ENCODE measurements at places on chromosomes 13 and 19.

GRCh38 chr13:110062777-110063442 lies 244.0 kb downstream of the COL4A1 start:
- DNase-seq, result no peak

GRCh38 chr19:35030257-35031071 lies at the start of gene SCN1B:
Gene SCN1B, plus strand, starts transcription at chr19:35030470. Its CDS starts 351 bp downstream, at chr19:35030821.
- DNase-seq, result peak; percentile 9

- DNase-seq, result no peak
Observed at GRCh38 chr13:106986033-106986484, 418.1 kb upstream of the ARGLU1 start.

GRCh38 chr13:104979281-104980030 lies 1556.0 kb downstream of the EFNB2 start:
- DNase-seq, result no peak

GRCh38 chr13:90713441-90714133 lies 633.9 kb upstream of the MIR17HG start:
- DNase-seq, result no peak

GRCh38 chr13:32200741-32201140 lies 114.4 kb downstream of the ZAR1L start:
- DNase-seq, result no peak

DNA sequence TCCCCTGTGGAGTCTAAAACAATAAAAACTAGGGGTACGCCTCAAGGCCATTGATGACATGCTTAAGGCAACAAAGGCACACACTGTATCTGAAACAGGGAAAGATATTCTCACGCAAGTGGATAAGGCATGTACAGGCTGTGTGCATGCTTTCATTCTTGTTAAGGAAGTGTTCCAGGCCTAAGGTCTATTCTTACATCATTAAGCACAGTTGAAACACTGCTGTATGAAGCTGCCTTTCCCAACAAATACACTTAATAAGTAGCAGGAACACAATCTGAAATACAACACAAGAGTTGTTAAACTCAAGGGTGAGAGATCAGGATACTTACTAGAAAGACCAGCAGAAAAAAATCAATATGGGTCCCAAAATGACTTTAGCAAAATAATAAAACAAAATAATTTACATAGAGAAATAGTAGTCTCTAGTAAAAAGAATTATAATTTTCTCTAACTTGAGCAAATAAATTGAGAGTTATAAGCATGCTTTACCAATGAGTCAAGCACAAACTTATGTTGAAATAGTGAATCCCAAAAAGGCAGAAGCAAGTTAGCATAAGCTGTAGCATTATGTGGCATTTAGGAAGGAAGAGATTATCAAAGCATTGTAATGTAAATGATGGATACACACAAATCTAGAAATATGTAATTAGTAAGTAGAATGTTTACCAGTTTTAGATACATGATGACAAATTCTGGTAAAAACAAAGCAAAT lies 796.9 kb downstream of the SLITRK1 start:
- no peak for DNase-seq

GRCh38 chr19:17830567-17831418 lies 9.5 kb upstream of the INSL3 start:
- DNase-seq, result peak; percentile 28

DNA sequence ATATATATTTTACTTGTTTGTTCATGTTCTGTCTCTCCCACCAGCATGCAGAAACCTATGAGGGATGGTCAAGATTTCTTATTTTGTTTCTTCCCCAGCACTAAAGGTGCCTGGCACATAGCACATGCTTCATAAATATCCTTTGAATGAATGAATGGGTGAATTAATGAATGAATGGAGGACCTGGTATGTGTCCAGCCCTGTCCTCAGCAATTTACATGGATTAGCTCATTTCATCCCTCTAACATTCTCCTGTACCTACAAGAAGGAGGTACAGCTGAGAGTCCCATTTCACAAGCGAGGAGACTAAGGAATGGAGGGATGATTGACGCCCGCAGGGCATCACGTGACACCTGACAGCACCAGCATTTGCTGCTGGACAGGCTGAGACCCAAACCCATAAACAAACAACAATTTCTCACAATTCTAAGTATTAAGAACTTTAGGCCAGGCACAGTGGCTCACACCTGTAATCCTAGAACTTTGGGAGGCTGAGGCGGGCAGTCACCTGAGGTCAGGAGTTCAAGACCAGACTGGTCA lies 6.8 kb upstream of the BCAT2 start:
- no peak for DNase-seq

DNA sequence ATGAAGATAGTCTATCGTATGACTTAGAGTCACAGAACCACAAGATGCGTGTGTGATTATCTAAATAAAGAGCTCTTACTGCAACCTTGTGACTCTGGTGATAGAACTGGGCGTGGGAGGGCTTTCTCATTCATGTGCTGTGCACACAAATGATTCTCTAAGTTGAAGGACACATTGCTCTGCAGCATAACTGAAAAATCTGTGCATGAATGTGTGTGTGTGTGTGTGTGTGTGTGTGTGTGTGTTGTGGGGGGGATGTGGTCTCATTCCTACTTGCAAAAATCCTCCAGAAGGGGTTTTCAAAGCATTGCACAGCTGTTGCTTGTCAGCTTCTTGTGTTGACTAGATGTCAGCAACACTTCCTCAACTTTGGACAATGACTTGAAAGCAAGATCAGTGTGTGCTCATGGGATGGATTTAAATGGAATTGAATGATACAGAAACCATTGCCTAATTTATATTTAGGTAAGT lies 22.4 kb downstream of the LRCH1 start:
- DNase-seq, result no peak

DNA sequence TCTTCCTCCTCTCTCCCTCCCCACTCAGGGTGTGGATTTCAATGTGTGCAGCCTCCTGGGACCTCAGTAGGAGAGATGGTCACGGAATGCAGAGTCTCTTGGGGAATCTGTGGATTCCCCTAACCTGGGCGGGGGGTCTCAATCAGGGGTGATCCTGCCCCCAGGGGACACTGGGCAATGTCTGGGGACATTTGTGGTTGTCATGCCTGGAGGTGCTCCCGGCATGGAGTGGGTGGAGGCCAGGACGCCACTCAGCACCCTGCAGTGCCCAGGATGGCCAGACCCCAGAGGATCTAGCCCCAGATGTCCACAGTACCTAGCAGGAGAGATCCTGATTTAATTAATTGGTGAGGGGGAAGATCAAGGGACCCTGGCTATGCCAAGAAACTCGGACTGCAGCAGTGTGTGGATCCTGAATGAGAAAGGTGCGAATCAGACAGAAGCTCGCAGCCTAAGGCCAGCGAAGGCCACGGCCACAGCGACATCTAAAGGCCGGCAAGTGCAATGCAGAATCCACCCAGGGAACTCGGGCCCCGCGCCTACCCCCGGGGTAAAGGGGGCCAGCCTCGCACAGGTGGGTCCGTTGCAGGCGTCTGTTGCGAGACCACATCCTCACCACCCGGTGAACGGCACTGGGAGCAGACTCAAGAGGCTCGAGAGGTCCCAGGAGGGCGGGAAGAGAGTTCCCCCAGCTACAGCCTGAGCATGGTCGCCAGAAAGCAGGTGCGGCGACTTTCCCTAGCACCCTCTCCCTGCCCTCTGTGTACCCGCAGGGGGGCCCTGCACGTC lies 88.8 kb downstream of the GNG7 start:
- DNase-seq, result peak; percentile 31

DNA sequence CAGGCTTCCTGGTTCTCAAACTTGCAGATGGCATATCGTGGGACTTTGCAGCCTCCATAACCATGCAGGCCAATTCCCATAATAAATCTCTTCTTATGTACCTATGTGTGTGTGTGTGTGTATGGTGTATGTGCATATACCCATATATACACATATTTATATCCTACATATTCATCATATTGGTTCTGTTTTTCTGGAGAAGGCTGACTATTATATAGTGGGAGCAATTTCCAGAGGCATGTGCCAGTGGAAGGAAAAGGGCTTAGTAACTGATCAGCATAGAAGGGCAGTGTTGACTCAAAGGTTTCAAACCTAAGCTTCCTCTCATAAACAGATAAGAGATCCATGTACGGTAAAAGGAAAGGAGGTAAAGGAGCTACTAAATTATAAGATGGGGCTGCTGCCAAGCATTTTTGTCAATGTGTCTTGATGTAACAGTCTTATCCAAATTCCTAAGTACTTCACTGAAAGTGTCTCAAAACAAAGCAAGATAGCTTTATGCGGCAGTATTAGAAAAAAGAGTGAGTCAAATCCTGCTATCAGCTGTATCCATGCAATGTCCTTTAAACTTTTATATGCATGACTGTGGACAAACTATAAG lies 432.1 kb downstream of the TBC1D4 start:
- no peak for DNase-seq

- DNase-seq, result no peak
Observed at GRCh38 chr19:2740314-2740656, 468 bp upstream of the SLC39A3 start.

DNA sequence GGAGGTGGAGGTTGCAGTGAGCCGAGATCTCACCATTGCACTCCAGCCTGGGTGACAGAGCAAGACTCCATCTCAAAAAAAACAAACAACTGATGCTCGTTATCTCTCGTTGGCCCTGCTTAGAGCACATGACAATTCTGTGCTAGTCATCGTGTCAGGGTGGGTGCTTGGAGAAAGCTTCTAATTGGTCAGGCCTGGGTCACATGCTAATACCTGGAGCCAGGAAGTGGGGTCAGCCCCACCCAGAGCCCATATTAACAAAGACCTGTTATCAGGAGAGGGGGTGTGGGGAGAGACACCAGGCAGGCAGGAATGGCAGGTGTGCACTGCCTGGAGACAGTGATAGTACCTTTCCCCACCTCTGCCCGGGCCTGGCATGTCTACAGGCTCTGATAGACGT lies 84.9 kb downstream of the DPF1 start:
- DNase-seq, result no peak

DNA sequence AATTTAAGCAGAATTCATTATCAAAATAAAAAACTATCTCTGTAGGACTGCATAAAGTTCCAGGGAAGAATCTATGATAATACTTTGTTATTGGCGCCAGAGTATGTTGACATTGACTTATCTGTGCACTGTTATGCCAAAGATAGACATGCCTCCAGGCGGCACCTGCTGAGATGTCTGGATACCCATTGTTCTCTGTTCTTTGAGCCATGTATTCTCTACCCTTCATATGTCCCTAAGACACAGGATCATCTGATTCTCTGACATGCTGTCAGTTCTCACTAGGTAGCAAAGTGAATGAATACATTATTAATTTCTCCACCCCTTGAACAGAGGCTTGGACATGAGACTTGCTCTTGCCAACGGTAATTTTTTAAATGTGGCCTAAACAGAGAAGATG lies 517.8 kb upstream of the SLITRK5 start:
- no peak for DNase-seq

DNA sequence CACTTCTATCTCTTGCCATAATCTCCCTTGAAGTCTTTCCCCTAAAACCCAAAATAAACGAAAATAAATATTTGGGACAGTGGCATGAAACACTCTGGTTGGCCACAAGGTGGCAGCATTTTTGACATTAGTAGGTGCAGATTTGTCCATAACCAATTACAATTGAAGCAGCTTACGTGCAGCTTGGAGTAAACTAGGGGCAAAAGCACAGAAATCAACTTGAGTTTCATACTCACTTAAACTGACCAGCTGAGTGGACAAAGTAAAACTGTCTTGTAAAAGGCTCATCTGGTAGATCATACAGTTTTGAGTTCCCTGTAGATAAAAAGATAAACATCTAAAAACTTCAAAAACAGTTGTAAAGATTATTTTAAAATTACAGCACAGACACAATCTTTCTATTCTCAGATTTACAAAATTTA lies 18.8 kb downstream of the PDCD5 start:
- DNase-seq, result peak; percentile 5

Measured in effector CD8-positive, alpha-beta T cell (primary cell).